ENCODE measurements at places on chromosomes 4 and X. TPM values are rescaled to one million over a fixed set of nuclear protein-coding genes. Genes with fewer than 3 reads are reported as not detected.

The UGT2B15 gene
- not detected for total RNA-seq

The ARHGAP10 gene
- total RNA-seq = 20.3 TPM

The GLOD5 gene
- 0.94 TPM for total RNA-seq

GRCh38 chr4:145907812-145908211 lies 30.8 kb downstream of the ZNF827 start:
- no peak for DNase-seq

DNA sequence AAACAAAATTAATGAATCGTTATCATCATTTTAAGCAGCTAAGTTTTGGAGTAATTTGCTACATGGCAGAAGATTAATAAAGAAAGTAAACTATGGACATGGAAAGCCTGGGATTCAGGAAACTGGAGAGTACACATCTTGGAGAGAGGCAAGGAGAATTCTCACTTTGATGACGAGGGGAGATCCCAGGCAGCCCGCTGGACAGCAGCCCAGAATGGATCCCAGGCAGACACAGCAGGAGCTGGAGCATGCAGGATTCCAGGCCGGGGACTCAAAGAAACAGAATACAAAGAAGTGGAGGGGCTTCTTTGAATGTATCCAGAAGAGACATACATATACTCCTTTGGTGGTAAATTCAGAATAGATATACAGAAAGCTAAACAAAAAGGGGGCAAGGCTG lies 118.0 kb upstream of the ATP6AP2 start:
- DNase-seq = no peak

DNA sequence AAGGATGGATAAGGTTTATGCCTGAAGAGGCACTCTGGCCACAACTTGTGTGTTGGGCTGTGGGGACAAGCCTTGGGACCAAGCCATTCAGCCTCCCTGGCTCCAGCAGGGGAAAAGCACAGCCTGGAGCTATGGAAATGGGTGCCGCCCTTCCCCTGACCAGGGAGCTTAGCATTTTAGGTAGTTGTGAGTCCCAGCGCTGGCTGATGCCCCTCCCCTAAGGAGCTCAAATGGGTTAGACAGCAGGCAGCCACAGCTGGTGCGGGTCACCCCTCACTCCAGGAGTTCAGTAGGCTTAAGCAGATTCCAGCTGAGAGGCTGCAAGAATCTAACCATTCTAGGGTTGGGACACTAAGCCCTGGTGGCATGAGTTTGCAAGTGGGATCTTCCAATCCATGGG lies 172.9 kb downstream of the KCNIP4 start:
- DNase-seq = no peak
